Hair follicle dermal papilla cell (primary cell): ENCODE measurements at places on chromosomes 4 and X. TPM values are rescaled to one million over a fixed set of nuclear protein-coding genes. Genes with fewer than 3 reads are reported as not detected.

Gene CPLX1
- total RNA-seq = not detected in 2 replicates

Gene KCNIP4
- total RNA-seq = not detected in 2 replicates

Gene NDP
- 0.85 and 2.8 TPM in 2 replicates for total RNA-seq

Gene SMIM31
- total RNA-seq = not detected in 2 replicates

Gene AGTR2
- total RNA-seq = not detected in 2 replicates

Gene PCYT1B
- 1.6 and 2.6 TPM in 2 replicates for total RNA-seq

Gene ZBTB49
- total RNA-seq = 4.9 and 5.4 TPM in 2 replicates

Gene AR
- 6.8 and 15.1 TPM in 2 replicates for total RNA-seq

Gene MOSPD2
- total RNA-seq = 20.3 and 26.4 TPM in 2 replicates

Gene L1CAM
- total RNA-seq = 47.4 and 72.6 TPM in 2 replicates

Gene GPRASP3
- 5.5 and 6.5 TPM in 2 replicates for total RNA-seq

Gene PDGFRA
- total RNA-seq = 519 and 737 TPM in 2 replicates

Gene ARHGAP6
- total RNA-seq = 0.97 and 1.1 TPM in 2 replicates

Gene S100P
- total RNA-seq = not detected in 2 replicates

Gene SNCA
- total RNA-seq = 1.6 and 1.9 TPM in 2 replicates

Gene MTNR1A
- total RNA-seq = 0.32 TPM in 1 of 2 replicates, not detected in the other

Gene FGD1
- 12.5 and 14.4 TPM in 2 replicates for total RNA-seq
